ENCODE measurements at places on chromosomes 4 and X.

DNA sequence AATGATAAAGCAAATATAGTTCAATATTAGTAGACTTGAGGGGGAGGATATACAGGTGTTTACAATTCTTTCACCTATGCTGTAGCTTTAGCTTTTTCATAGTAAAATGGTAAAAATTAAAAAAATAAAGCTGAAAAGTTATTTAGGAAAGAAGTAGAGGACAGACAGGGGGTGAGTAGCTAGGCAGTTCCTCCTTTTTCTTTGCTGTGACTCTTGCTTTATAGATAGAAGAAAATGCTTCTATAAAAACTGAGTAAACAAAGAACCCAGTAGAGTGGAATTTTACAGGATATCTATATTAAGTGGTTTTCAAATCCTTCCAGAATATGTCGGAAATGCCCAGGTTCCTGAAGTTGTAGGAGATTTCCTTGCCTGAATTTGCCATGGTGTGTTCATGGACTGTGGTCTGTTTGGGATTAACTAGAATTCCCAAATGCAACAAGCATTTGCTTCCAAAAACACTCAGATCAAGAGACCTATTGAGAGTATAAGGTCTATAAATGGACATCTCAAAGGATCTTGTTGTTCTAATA lies 74.9 kb downstream of the KDR start:
- no peak for DNase-seq

DNA sequence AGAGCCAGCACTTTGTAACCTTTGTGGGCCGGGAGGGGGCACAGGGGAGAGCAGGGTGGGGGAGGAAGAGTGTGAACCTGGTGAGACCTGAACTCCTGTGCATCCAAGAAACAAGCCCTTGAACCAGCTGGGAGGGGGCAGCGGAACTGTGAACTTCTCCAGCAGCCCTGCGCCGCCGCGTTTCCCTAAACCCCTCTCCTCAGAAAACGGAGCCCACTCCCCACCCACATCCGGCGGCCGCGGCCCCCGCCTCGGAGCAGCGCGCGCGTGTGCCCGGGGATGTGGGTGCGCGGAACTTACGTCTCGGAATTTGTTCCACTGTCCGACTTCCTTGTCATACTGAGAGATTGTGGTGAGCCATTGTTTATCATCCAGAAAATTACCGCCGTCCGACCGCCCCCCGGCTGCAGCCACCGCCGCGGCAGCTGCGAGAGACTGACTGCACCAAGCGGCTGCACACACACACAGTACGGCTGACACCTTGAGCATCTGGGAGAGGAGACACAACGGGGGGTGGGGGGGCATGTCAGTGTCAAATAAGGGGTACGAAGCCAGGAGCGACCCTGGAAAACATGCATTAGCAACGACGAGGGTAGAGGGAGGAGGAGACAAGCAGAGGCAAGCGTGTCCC lies 494 bp downstream of the SPOCK3 start:
- DNase-seq, result no peak

DNA sequence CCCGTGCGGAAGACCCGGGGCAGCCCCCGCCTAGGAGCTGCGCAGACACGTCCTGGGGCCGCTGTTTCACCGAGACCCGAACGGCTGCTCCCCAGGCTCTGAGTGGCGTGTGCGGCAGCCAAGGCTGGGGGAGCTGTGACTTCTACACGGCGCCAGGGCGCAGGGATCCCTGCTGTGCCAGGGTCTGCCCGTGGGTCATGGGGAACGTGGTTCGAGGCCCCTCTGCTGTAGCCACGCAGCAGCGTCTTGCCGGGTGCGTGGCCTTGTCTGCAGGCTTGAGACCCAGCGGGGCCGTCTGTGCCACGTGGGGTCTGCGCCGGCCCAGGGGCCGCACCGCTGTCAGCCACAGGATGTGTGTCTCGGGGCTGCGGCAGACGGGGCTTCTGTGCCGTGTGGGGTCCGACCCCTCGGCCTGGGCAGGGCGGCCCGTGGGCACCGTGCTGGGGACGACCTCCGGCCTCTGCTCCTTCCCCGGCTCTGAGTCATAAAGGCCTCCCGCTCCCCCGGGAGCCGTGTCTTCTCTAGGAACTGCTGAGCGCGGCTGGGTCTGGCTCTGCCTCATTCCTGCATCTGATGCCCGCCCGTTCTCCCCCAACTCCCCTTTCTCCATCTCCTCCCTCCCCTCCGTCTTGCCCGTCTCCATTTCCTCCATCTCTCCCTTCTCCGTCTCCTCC lies 12.7 kb upstream of the GTPBP6 start:
- DNase-seq, result no peak

- DNase-seq, result no peak
Observed at GRCh38 chr4:102318526-102318925, 26.8 kb downstream of the SLC39A8 start.

- DNase-seq, result no peak
Observed at GRCh38 chrX:33277046-33277445, 65.7 kb upstream of the DMD start.

GRCh38 chr4:110268790-110269189 lies 70.4 kb upstream of the ELOVL6 start:
- DNase-seq, result no peak

DNA sequence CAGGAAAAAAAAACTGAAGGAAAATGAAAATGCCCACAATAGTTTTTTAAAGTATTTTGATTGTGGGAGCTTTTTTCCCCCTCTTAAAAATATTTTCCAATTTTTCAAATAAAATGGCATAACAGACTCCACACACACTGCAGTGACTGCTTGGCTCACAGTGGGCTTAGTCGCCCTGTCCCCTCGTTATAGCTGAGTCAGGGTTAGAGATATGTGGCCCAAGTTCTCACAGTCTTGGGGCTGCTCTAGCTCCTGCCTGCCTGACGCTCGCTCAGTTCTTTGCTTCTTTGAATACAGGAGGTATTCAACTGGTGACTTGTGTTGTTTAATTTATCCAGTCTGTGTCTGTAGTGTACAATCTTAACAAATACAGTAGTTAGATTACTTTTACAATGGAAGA lies 47.7 kb downstream of the BEND2 start:
- DNase-seq, result no peak

- DNase-seq, result no peak
Observed at GRCh38 chr4:155033604-155034003, 174.8 kb upstream of the NPY2R start.

DNA sequence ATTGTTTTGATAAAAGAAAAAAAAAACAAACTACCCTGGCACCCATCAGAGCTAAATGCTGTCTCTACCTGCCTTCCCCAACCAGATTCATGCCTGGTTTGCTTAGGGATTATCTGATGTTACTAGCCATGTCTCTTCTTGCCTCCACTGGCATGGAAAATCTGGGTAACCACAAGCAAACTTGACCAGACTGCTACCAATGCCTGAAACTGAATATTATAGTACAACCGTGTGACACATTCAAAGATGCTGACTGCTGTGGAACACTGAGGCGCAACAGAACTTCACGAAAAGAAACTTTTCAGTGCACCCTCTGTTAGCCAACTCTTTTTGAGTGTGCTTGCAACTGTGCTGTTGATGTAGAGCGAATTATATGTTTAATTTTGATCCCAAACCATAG lies 228.1 kb downstream of the CBR4 start:
- no peak for DNase-seq

GRCh38 chr4:89468602-89469001 lies 161.0 kb upstream of the GPRIN3 start:
- no peak for DNase-seq

- no peak for DNase-seq
Observed at GRCh38 chr4:20617678-20618396, 82.4 kb upstream of the PACRGL start.

GRCh38 chr4:152957437-152958171 lies 21.5 kb downstream of the FHDC1 start:
- DNase-seq, result no peak

DNA sequence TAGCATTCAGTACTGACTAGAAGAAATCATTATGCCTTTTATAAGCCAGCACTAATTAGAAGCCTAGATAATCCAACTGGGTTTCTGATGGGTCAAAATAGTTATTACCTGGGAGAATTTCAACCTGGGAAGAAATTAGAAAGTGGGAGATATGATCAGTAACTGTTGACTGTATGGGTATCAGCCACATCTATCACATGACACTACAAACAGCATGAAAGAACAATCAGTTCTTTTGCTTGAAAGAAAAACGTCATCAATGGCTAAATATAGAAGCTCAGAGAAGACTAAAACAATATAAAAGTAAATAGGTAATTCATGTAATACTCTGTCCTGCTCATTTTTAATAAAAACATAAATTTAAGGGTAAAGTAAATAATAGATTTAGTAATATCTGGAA lies 145.1 kb downstream of the CAMK2D start:
- DNase-seq, result no peak

- no peak for DNase-seq
Observed at GRCh38 chr4:101855239-101855638, 64.7 kb downstream of the BANK1 start.

DNA sequence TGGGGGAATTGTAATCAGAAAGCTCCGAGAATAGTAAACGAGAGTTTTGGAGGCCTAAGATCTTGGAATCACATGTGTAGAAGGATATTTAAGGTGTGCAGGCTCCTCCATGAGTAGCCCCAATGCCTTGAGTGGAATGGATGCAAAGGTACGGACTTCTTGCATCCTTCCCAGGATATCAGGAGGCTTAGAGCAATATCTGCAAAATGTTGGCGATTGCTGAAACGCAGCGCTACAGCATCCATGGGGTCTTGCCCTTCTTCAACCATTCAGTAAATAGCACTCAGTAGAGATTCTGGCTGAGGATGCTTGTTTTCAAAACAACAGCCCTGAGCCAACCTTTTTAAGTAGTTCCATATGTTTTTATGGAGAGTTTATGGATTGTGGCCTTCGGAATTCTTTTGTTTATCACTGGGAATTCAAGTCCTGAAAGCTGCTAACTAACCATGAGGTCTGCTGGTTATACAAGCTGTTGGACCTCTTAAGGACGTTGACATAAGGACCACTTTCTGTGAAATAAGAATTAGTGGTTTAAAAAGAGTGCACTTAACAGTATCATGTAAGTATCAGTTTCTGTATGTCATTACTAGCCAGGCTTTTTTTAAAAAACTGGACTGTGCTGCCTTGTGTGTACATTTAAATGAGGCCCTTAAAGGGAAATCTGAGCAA lies 228.8 kb upstream of the PGRMC2 start:
- DNase-seq, result peak; percentile 89

- DNase-seq, result no peak
Observed at GRCh38 chr4:44722001-44722400, 4.4 kb downstream of the GNPDA2 start.

- no peak for DNase-seq
Observed at GRCh38 chr4:150150629-150151062, 72.4 kb downstream of the DCLK2 start.

DNA sequence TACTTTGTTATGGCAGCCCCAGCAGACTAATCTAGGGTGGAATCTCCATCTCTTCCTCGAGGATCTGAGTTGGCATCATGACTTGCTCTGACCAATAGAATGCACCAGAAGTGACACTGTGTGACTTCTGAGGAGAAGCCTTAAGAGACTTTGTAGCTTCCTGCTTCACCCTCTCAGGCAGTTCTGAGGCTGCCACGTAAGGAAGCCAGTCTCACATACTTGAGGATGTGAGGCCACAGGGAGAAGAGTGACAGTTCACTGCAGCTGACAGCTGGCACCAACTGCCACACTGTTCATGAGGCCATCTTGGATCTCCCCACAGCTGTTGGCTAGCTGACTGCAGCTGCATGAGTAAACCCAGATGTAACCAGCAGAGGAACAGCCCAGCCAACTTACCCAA lies 29.3 kb upstream of the BCOR start:
- no peak for DNase-seq

GRCh38 chrX:43140582-43140981 lies 362.6 kb upstream of the PPP1R2C start:
- DNase-seq, result no peak

DNA sequence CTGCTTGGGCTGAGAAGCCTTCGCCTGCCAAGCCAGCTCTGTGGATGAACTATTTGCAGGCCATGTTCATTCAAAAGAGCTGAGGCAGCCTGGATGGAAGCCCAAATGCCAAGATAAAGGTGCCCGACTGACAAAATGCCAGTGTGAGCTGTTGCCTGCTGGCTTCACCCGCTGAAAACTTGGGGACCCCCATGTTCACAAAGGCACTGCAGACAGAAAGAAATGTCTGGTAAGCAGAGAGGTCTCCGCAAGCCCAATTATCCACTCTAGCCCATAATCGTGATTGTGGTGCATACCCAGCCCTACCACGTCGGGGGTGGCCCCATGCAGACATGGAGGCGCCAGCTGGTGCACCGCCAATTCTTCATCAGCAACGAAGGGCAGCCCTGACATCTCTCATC lies 13.0 kb upstream of the SMIM20 start:
- no peak for DNase-seq

GRCh38 chr4:16916719-16917337 lies 18.4 kb upstream of the LDB2 start:
- DNase-seq, result no peak

GRCh38 chr4:82360298-82361177 lies 13.3 kb downstream of the HNRNPD start:
- no peak for DNase-seq

DNA sequence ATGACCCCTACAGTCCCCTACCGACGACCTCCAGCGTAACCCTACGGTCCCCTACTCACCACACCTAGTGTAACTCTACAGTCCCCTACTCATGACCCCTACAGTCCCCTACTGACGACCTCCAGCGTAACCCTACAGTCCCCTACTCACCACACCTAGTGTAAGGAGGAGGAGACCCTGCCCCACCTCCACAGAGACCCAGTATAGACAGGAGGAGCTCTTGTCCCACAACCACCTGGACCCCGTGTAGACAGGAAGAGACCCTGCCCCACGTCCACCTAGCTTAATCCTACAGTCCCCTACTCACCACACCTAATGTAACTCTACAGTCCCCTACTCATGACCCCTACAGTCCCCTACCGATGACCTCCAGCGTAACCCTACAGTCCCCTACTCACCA lies 26.9 kb downstream of the CSF2RA start:
- DNase-seq, result no peak

DNA sequence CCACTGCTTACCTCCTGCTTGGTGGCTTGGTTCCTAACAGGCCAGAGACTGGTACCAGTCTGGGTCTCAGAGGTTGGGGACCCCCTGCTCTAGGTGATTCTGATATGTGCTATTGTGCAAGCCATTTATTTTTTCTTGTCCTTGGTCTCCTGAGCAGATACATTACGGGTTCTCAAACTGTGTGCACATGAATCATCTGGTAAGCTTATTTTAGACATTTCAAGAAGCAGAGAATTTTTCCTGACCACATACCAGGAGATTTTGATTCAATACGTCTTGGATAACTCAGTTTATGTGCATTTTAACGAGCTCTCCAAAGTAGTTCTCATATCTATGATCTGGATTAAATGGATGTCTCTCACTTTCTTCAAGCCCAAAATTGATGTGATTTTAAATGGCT lies 77.2 kb downstream of the FHIP1A start:
- DNase-seq, result peak; percentile 57

DNA sequence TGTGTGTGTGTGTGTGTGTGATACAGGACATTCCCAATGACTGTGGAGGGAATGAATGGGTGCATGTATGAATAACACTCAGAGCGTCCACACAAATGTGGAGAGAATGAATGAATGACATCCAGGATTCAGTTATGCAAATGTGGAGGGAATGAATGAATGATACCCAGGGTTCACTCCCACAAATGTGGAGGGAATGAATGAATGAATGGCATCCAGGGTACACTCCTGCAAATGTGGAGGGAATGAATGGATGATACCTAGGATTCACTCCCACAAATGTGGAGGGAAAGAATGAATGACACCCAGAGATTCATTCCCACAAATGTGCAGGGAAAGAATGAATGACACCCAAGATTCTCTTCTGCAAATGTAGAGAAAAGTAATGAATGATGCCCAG lies 36.0 kb upstream of the ASMTL start:
- no peak for DNase-seq

- DNase-seq, result no peak
Observed at GRCh38 chr4:98571161-98571786, 87.1 kb downstream of the TSPAN5 start.

- peak; percentile 22 for DNase-seq
Observed at GRCh38 chr4:138494931-138495330, 252.8 kb upstream of the SLC7A11 start.

Measured in fibroblast of skin of left quadriceps (primary cell).